ENCODE measurements at places on chromosomes 7 and 10.

- no peaks in the 10 kb centered on the region for H3K4me1 ChIP-seq
- H3K4me3 ChIP-seq: no peak overlapping the region
- no peaks in the 10 kb centered on the region for H3K27me3 ChIP-seq
- no peaks in the 10 kb centered on the region for H3K36me3 ChIP-seq
Measured at GRCh38 chr7:1818575-1819258, 148.6 kb downstream of the ELFN1 start.

- H3K4me1 ChIP-seq: peaks cover 43% of the 10 kb centered on the region
- H3K27me3 ChIP-seq: peaks cover 18% of the 10 kb centered on the region
- no peaks in the 10 kb centered on the region for H3K36me3 ChIP-seq
- DNase-seq: peak; percentile 28
Measured at GRCh38 chr7:41706228-41706930, 3.5 kb upstream of the INHBA start.

GRCh38 chr7:7675686-7676085 lies 35.1 kb downstream of the UMAD1 start:
- H3K4me1 ChIP-seq: peaks cover 9% of the 10 kb centered on the region
- H3K36me3 ChIP-seq: no peaks in the 10 kb centered on the region
- no peak overlapping the region for H3K27ac ChIP-seq
- DNase-seq: no peak
- H3K27me3 ChIP-seq: no peaks in the 10 kb centered on the region
- H3K4me3 ChIP-seq: no peak overlapping the region

- no peaks in the 10 kb centered on the region for H3K36me3 ChIP-seq
- H3K4me1 ChIP-seq: peaks cover 6% of the 10 kb centered on the region
- peak overlapping the region; percentile 81 for H3K4me3 ChIP-seq
- no peak for DNase-seq
Measured at GRCh38 chr10:88582411-88582805, 710 bp downstream of the RNLS start.

DNA sequence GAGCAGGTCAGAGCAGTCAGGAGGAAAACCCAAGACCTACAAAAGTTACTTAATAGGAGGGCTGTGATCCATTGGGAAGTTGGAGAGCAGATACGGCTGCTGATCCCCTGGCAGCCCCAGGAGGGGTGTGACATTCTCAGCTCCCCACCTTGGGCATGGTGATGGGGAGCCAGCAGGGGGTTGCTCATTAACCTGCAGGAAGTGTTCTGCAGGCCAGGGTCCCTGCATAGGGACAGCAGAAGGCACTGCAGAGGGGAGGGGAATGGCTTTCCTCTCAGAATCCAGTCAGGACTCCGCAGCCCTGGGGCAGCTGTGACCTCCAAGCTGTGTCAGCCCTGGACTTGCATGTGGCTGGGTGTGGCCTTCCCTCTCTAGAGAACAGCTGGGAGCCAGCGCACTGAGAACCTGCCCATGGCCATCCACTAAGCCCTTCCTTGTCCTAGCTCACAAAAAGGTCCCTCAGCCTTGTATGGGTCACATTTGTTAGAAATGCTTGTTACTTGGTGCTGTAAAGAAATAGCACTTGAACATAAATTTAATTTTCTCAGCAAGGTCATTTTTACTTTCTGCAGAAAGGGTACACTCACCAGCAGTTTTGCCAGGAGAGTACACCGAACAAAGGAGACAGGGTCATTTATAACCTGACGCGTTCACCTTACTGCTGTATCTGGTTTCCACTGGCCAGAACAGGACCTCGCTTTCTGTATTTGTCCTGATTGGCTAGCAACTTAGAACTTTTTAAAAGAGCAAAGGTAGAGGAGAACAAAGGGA lies 169.6 kb downstream of the COBL start:
- H3K4me1 ChIP-seq: peaks cover 16% of the 10 kb centered on the region
- no peak overlapping the region for H3K4me3 ChIP-seq
- DNase-seq: no peak
- peaks cover 7% of the 10 kb centered on the region for H3K36me3 ChIP-seq
- H3K27ac ChIP-seq: no peak overlapping the region

DNA sequence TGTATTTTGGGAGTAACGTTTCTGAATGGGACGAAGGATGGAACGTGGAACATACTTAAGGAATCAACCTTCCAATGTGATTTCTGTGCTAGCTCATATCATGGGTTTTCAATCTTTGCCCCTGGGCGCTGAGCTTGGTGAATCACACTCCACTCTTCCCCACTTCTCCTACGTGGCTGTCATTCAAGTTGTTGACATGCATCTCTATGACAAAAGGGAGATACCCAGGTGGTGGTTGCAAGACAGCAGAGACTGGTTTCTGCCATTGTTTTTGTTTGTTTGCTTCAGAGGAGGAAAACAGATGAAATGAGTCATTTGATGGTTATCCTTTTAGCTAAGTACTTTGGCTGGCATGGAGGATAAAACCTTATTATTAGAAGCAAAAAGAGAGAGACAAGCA lies 573.9 kb downstream of the GATA3 start:
- DNase-seq: peak; percentile 11
- peaks cover 9% of the 10 kb centered on the region for H3K4me1 ChIP-seq
- H3K36me3 ChIP-seq: no peaks in the 10 kb centered on the region
- H3K27me3 ChIP-seq: no peaks in the 10 kb centered on the region

- peaks cover under 1% of the 10 kb centered on the region for H3K4me1 ChIP-seq
- DNase-seq: no peak
- no peak overlapping the region for H3K4me3 ChIP-seq
- H3K36me3 ChIP-seq: no peaks in the 10 kb centered on the region
- no peak overlapping the region for H3K27ac ChIP-seq
Measured at GRCh38 chr10:29648114-29648982, 13.6 kb upstream of the SVIL start.

Data from GM23338 (cell line).